ENCODE measurements at places on chromosomes 2 and 18. TPM values are rescaled to one million over a fixed set of nuclear protein-coding genes. Genes with fewer than 3 reads are reported as not detected.

Gene PAIP2B
- 0.26 TPM for total RNA-seq

Gene FAM124B
- total RNA-seq: not detected

Gene MAPRE2
- total RNA-seq: 12.3 TPM

Gene GKN2
- total RNA-seq: 2.2 TPM

Gene BBS5
- total RNA-seq: 7.3 TPM

Gene CHCHD5
- total RNA-seq: 61.5 TPM

Gene CHRNA1
- total RNA-seq: not detected

Gene NT5C1B
- total RNA-seq: not detected

Gene ANKRD62
- not detected for total RNA-seq

Gene ZRANB3
- 6.3 TPM for total RNA-seq

Gene SEPTIN10
- total RNA-seq: 44.1 TPM

Gene ABCG8
- not detected for total RNA-seq
